NCI-H510A (cell line): ENCODE measurements at places on chromosomes 5 and 9.

DNA sequence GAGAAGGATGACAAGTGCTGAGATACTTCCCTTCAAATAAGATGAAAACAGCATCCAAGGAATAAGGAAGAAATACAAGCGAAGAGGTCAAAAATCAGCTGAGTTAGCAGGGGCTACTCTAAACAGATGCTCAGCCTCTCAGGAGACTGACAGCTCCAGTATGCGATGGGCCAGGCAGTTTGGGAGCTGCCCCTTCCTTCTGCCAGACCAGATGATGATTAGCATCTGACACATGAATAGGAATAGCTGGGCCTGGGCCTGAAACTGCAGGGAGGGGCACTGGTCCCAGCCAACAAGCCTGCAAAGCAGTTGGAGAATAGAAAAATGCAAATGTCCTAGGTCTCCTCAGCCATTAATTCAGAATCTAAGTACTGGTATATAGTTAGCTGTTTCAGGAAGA, 13.1 kb upstream of the MAP3K1 start:
- DNase-seq: no peak

DNA sequence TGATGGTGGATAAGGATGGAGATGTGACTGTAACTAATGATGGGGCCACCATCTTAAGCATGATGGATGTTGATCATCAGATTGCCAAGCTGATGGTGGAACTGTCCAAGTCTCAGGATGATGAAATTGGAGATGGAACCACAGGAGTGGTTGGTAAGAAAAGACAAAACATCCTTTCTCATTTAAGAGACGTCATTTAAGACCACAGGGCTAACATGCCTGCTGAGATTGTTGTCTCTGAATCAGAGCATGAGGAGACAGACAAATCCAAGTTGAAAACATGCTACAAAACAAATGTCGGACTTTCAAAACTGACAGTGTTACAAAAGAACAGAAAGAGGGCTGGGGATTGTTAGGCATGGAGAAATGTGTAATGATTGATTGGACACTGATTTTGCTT, 4.6 kb downstream of the CCT5 start:
- no peak for DNase-seq

DNA sequence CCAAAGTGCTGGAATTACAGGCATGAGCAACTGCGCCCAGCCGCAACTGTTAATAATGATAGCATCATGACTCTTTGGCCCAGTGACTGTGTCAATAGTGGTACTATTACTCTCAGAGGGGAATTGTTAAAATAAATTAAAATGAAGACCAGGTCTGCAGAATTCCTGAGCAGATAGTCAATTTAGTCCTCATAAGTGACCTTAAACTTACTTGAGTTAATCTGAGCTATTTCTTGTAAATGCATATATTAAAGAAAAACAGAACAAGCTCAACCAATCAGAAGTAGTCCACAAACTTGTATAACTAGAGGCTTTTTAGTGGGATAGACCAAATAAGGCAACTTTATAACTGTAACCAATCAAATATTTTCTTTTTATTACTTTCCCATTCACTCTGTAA, 1.7 kb upstream of the RECK start:
- no peak for DNase-seq

DNA sequence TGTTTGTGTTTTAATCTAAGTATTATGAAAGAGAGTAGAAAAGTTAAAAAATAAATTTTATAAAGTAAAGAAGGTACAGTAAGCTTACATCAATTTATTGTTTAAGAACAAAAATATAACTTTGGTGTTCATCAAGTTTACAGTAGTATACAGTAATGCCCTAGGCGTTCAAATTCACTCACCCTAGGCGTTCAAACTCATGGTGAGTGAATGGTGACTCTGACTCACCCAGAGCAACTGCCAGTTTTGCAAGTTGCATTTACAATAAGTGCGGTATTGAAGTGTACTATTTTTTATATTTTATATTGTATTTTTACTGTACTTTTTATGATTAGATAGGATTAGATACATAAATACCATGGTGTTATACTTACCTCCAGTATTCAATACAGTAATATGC, 421.3 kb downstream of the CDH12 start:
- DNase-seq: no peak

GRCh38 chr5:52375969-52376368, 411.7 kb upstream of the ITGA1 start:
- no peak for DNase-seq
